ENCODE measurements at places on chromosomes 5 and 9.

GRCh38 chr5:88551724-88552345 lies 283.2 kb upstream of the TMEM161B start:
- no peak for DNase-seq

- DNase-seq = peak; percentile 19
Measured at GRCh38 chr5:119269061-119269944, 86.5 kb upstream of the TNFAIP8 start.

- DNase-seq = no peak
Measured at GRCh38 chr5:35804201-35804653, 52.5 kb upstream of the IL7R start.

GRCh38 chr5:112203229-112203628 lies 215.8 kb downstream of the EPB41L4A start:
- DNase-seq = no peak

GRCh38 chr9:97772145-97772544 lies 75.0 kb upstream of the XPA start:
- DNase-seq = no peak

GRCh38 chr9:79123415-79123814 lies 448.4 kb upstream of the TLE4 start:
- DNase-seq = no peak

DNA sequence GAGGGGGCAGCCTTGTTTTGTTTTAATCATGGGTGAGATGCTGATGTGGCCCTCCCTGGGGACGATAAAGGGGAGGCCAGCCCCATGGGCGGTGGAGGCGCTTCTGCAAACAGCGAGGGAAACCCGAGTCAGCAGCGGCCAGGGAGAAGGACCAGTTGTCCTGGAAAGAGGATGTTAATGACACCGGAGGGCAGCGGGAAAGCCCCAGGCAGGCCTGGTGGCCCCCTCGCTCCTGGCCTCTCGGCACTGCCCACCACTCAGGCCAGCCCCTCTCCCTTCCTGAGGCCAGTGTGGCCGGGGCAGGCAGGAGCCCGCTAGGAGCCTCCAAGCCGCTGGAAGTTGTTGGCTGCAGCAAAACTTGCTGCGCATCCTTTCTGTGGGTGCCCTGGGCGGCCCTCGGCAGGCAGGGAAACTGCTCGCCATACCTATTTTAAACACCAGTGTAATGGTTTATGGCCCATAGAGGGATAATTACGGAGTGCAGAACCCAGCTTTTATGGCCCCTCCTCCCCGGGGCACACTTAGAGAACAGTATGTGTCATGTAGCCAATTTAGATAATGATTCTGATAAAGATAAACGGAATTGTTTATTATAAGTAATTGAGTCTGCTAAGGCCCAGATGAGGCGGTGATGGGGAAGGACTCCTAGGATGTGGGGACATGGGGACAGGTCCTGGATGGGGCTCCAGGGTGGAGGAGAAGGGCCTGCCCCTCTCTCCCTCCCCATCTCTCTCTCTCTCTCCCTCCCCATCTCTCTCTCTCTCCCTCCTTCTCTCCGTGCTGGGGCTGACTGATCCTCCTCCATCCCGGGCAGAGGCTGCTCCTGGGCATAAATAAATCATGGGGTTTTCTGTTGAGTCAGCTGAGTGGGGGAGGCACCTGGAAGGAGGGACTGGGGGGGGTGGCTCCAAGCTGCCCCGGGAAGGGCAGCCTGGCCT lies 36.9 kb downstream of the LMX1B start:
- DNase-seq = no peak

- no peak for DNase-seq
Measured at GRCh38 chr9:86955561-86955960, 8.3 kb upstream of the GAS1 start.

- no peak for DNase-seq
Measured at GRCh38 chr5:81631621-81632020, 119.3 kb downstream of the SSBP2 start.

GRCh38 chr5:35345222-35345621 lies 114.9 kb upstream of the PRLR start:
- no peak for DNase-seq

- no peak for DNase-seq
Measured at GRCh38 chr5:162068412-162068811, 839 bp downstream of the GABRG2 start.

GRCh38 chr5:32740651-32741050 lies 29.5 kb downstream of the NPR3 start:
- no peak for DNase-seq

GRCh38 chr9:37617161-37617560 lies 24.8 kb upstream of the TOMM5 start:
- DNase-seq = no peak

- DNase-seq = peak; percentile 10
Measured at GRCh38 chr5:142779163-142779840, 9.1 kb downstream of the ARHGAP26 start.

GRCh38 chr9:134605966-134606357 lies 35.6 kb upstream of the COL5A1 start:
- no peak for DNase-seq

DNA sequence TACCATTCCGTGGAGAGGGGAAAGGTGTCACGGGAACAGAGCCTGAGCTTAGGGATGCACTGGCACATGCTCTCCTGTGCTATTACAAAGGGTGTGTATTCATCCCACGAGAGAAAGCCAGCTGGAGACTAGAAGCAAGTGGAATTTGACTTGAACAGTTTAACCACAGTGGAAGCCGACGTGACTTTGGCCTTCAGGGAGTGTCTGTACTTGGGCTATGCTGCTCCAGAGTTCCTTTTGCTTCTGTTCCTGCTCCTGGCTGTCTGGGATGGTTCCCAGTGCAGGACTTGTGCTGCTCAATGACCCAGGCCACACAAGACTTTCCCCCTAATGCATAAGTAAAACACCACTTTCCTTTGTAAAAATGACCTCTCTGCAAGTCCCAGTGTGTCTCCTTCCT lies 7.9 kb upstream of the NFIL3 start:
- DNase-seq = no peak

- DNase-seq = no peak
Measured at GRCh38 chr5:131496400-131496713, 138.7 kb downstream of the RAPGEF6 start.

DNA sequence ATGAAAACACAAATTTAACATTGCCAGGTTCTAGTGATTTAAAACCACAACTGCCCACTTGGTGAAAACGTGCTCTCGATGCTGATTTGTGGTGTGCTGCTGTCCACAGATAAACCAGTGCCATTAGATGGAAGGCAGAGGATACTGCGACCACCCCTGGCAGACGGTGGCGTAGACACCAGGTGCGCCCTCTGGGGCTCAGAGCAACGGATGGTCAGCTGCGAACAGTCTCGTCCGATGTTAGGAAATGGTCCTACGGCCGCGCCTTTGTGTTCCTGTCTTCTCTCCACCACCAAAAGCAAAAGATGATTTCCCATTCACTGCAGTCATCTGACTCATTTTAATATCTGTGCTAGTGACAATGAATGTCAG lies 43.2 kb downstream of the UBE2QL1 start:
- no peak for DNase-seq

DNA sequence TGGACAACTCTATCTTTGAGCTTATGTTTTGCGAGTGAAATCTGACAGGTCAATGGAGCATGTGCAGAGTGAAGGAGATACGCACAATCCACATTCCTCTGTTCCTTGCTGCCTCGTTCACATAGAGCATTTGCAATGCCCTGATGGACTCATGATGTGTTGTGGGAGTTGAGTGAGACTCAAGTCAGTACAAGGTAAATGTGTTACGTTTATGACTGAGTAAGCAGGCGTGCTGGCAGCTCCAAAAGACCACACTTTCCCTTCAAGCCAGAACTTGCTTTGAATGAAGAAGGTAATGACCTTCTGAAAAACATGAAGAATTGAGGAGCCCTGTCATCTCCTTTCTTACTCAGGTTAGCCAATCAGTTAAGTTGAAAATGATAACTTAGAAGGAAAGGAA lies 477.8 kb downstream of the CTNND2 start:
- no peak for DNase-seq

DNA sequence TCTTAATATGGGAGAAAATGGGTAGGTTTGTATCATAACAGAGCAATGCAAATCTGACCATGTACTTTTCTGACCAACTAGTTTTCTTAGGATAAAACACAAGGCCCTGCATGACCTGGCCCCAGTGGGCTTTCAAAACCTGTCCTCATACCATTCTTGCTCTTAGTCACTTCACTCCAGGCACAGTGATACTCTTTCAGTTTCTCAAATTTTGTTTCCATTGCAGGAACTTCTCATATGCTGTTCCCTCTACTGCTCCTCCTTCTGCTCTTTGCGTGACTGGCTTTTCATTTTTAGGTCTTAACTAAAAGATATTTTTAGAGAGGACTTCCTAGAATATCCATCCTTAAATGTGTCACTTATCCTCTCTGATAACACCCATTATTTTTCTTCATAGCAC lies 112.4 kb downstream of the INIP start:
- DNase-seq = no peak

- DNase-seq = no peak
Measured at GRCh38 chr5:179273073-179273435, 72.2 kb downstream of the ADAMTS2 start.

GRCh38 chr5:40879163-40879942 lies 29.9 kb upstream of the C7 start:
- DNase-seq = peak; percentile 50

DNA sequence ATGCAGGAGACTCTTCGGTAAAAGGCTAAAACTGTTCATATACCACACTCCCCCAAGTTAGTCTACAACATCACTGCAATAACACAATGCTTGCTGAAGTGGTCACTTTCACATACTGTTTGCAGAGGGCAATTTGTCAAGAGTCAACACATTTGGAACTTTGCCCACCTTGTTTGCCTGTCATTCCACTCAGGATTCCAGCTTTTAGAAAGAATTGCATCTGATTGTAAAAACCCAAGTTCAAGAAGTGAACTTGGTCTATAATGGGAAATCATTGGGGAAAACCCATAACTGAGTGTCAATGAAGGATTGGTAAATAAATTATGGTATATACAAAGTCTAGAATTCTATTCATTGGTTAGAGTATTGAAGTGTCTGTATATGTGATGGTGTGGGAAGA lies 120.5 kb downstream of the GADD45G start:
- no peak for DNase-seq

- no peak for DNase-seq
Measured at GRCh38 chr5:439181-439580, 3.8 kb upstream of the EXOC3 start.

GRCh38 chr5:26482810-26483375 lies 555.5 kb downstream of the CDH9 start:
- DNase-seq = peak; percentile 77

DNA sequence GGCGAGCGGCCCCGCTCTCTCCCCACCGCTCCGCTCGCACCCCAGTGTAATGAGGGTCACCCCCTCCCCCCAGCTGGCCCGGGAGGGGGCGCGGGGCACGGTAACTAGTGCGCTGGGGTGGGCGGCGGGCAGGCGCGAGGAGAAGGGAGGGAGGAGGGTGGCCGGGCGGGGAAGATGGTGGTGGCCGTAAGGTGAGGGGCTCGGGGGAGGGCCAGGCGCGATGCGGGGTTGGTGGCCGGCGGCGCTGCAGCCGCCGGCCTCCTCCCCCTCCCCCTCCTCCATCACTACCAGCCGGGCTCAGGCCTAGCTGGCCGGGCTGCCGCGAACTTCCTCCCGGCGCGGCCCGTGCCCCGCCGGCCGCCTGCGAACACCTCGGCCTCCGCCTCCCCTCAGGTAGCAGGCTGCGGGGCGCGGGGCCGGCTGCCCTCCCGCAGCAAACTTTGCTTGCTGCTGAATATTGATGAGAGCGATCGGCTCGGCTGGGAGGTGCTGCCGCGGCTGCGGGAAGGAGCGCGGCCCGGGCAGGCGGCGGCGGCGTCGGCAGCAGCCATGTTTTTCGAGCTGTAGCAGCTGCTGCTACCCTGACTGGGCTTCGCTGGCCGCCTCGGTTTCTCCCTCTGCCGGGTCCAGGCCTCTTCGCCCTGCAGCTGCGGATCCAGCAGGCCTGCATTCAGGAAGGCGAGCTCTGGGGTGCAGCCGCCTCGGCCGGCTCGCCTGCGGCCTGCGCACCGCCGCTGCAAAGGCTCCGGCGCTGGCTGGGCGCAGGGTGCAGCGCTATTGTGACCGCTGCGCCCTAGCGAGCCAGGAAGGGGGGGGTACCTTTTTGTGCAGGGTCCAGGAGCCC lies 502 bp downstream of the NSD1 start:
- DNase-seq = peak; percentile 45

GRCh38 chr9:33142535-33142934 lies 24.6 kb downstream of the B4GALT1 start:
- no peak for DNase-seq

- no peak for DNase-seq
Measured at GRCh38 chr5:102196481-102196880, 99.6 kb downstream of the SLCO4C1 start.

- no peak for DNase-seq
Measured at GRCh38 chr9:93645921-93646639, 69.7 kb downstream of the PHF2 start.

GRCh38 chr9:95021166-95021886 lies 294.8 kb downstream of the AOPEP start:
- DNase-seq = no peak

DNA sequence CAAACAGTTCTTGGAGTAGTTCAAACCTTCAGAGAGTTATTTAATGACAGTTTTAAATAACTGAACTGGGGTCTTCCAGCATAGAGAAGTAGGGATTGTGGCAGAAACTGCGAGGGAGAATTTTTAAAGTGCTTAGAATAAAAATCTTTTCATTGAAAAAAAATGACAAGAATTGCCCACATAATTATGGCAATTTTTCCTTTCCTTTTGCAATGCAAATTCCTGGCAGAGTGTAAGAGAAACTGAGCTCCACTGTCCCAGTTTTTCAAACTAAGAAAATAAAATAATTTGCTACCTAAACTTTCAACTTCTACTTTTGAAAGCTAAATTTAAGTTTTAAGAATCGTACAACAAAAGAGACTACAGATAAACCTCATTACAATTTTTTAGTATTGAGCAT lies 2.3 kb upstream of the PTGER4 start:
- no peak for DNase-seq

GRCh38 chr9:28542928-28543327 lies 969.6 kb upstream of the C9orf72 start:
- no peak for DNase-seq

- DNase-seq = no peak
Measured at GRCh38 chr5:2112173-2113025, 229.7 kb upstream of the IRX4 start.

- DNase-seq = peak; percentile 95
Measured at GRCh38 chr9:73219985-73220626, 68.4 kb downstream of the ANXA1 start.

GRCh38 chr5:78744951-78745534 lies 96.5 kb upstream of the LHFPL2 start:
- DNase-seq = no peak

DNA sequence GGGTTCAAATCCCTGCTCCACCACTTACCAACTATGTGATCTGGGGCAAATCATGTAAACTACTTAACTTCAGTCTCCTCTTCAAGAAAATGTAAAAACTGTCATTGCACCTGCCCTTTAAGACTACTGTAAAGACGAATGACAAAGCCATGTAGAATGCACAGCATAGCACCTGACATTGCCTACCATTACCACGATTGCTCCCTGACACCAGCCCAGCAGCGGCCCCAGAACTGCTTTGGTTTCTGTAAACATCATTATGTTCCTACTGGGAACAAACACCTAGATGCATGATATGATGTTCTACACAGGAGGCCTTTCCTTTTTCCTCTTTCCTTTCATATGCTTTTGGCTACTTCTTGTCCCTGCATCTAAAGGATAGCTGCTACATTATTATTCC lies 23.1 kb upstream of the PLPP6 start:
- DNase-seq = no peak

GRCh38 chr5:37495210-37495609 lies 116.1 kb downstream of the WDR70 start:
- DNase-seq = peak; percentile 59

- DNase-seq = no peak
Measured at GRCh38 chr5:107401470-107402122, 269.1 kb downstream of the EFNA5 start.

- DNase-seq = no peak
Measured at GRCh38 chr5:179274321-179275315, 70.6 kb downstream of the ADAMTS2 start.
